Transverse colon (tissue), 4 donors: ENCODE measurements at places on chromosomes 12 and 14. TPM values are rescaled to one million over a fixed set of nuclear protein-coding genes. Genes with fewer than 3 reads are reported as not detected.

DNA sequence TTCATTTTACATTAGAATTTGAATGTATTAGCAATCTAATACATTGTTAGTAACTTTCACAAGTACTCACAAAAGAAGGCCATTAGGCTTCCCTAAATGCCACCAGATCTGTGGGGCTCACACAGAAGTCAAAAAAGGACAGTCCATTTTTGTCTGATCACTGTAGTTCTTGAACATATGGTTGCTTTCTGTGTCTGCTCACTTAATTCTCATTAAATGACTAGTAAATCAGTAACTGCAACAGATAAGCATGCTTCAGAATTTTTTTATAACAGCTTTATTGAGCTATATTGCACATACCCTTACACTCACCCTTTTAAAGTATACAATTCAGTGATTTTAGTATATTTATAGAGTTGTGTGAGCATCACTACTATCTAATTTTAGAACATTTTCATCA is 71.4 kb downstream of the DENND5B start:
- H3K4me3 ChIP-seq = no peak overlapping the region
- no peaks in the 10 kb centered on the region for H3K27me3 ChIP-seq
- H3K36me3 ChIP-seq = no peaks in the 10 kb centered on the region
- DNase-seq = no peak
- H3K4me1 ChIP-seq = peaks cover 17% of the 10 kb centered on the region

Gene SLCO1C1
- 4.0 TPM for total RNA-seq

Gene IL26
- total RNA-seq = not detected

GRCh38 chr12:93300611-93301021 is 77.1 kb upstream of the NUDT4 start:
- H3K4me1 ChIP-seq = peaks cover 4% of the 10 kb centered on the region
- no peaks in the 10 kb centered on the region for H3K36me3 ChIP-seq
- no peaks in the 10 kb centered on the region for H3K27me3 ChIP-seq
- DNase-seq = no peak
- no peak overlapping the region for H3K27ac ChIP-seq
